CD4-positive, alpha-beta T cell treated with Interleukin-12 subunit alpha and Interleukin-12 subunit beta, for 1 hour (primary cell): ENCODE measurements at places on chromosomes 5 and 9.

GRCh38 chr9:135962696-135963307 lies 1.6 kb upstream of the UBAC1 start:
- DNase-seq, result no peak

DNA sequence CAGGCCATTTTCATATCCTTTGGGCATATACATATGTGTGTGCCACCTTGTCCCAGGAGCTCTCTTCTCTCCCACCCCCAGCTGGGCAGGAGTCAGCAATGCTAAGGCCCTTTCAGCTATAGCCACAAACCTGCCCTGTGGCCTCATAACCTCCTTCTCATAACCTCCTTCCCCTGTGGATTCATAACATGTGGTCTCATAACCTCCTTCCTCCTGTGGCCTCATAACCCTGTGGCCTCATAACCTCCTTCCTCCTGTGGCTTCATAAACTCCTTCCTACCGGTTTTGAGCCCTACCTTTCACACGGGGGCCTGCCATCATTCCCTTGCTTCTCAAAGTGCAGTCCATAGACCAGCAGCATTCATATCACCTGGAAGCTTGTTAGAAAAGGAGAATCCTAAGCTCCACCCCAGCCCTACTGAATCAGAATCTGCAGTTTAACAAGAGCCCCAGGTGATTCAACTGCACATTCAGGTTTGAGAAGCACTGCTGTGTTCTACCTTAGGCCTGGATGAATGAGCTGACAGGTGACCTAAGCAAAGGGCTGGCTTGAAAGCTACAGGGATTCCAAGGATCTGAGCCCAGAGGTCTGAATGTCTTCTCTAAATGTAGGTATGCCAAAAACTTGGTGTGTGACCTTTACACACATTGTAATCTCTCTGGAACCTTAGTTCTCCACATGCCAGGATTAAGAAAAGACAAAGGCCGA lies 41.9 kb upstream of the PLPP6 start:
- DNase-seq, result no peak

GRCh38 chr9:107541523-107541922 lies 52.0 kb upstream of the KLF4 start:
- no peak for DNase-seq

- no peak for DNase-seq
Observed at GRCh38 chr5:19179571-19179970, 808.4 kb downstream of the CDH18 start.

- no peak for DNase-seq
Observed at GRCh38 chr5:180623411-180623834, 26.0 kb downstream of the FLT4 start.

GRCh38 chr5:33470544-33470943 lies 29.8 kb downstream of the TARS1 start:
- DNase-seq, result no peak

GRCh38 chr5:110414360-110414759 lies 312.1 kb downstream of the TMEM232 start:
- DNase-seq, result no peak

- DNase-seq, result no peak
Observed at GRCh38 chr9:117494401-117495090, 79.7 kb upstream of the ASTN2 start.

DNA sequence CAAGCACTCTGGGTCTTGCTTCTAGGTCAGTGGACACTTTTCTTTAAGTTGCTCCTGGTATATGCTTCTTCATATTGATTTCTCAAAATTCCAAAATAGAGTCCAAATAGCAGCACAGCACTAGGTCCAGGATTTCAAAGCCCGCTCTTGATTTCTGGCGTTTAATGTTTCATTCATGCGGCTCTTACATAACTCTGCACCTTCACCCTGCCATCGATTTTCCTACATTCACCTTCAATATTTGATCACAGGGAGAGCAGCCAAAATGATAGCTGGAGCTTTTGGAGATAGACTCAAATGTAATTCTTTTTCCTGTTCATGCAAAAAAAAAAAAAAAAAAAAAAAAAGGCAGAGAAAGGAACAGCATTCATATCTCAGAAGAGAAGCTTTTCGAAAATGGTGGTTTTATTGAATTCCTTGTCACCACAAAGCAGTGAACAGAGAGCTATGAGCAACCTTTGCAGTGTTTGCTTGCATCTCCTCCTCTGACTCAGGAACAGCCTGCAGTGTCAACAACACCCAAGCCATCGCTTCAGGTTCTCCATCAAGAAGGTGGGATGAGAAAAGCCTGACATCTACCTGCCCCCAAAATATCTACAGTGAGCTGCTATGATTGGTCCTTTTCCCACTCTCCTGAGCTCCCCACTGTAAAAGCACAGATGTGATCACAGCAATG lies 97.8 kb downstream of the MED10 start:
- no peak for DNase-seq

- no peak for DNase-seq
Observed at GRCh38 chr5:160188141-160189015, 40.9 kb upstream of the FABP6 start.

DNA sequence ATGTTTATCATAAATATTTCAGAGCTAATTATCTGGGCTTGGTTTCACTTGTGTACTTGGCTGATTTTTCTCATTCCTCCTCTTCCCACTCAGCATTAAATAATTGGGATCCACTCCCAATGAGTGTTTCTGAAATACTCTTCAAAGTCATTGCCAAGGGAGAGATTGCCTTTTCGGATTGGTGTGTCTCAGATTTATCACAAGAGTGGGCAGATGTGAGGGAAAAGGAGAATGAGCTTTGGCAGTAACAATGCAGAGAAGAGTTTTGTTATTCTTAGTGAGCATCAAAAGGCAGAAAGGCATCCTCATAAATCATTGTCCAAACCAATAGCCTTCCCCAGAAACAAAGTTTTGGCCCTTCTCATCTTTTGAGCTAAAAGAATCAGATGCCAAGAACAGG lies 79.2 kb downstream of the SEMA5A start:
- DNase-seq, result no peak

DNA sequence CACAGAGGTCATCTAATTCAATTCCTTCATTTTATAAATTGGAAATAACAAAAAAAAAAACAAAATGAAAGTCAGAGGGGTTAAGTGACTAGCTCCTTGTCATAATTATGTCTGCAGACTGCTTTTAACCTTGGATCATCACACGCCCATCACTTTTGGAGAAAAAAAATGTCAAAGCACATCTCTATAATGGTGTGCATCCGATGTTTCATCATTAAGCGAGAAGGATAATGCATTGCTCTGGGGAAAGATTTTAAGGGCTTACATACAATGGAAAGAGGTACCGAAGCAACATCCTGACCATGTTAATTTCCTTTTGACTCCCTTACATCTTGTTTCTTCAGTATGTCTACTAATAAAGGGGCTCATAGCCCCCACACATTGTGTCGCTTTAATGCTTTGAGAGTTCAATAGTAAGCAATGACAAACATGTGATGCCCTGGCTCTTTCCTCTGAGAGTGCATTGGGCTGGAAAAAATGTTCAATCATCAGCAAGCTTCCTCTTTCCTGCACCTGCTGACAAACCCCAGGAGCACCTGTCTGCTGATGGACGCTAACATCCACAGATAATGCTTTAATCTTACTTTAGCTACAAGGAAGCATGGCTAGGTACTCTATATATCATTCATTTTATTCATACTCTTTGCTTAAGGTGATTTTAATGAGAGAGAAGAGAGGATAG lies 242.2 kb downstream of the SMARCA2 start:
- no peak for DNase-seq

DNA sequence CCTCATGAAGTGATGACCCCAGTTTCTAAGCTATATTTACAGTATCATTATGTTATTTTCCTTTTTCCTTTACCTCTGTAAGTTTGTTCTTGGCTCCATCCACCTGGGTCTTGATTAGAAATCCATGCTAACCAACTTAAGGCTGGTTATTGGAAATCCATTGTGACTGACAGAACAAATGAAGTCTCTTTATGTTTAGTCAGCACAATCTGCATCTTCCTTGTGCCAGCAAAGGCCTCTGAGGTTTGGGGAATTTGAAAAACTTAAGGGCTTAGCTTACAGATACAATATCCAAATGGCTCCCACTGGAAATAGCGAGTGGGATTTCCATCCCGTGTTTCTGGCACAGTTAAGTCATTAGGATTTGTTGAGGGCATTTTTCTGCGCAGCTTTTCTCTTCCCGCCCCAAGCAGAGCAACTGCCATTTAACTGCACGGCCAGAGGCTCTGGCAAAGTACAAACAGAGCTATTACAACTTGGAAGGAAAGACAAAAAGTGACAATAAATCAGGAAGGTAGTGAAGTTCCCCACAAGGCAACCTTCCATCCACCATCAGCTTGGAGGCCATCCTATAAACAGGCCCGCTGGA lies 64.2 kb downstream of the DCP2 start:
- no peak for DNase-seq

DNA sequence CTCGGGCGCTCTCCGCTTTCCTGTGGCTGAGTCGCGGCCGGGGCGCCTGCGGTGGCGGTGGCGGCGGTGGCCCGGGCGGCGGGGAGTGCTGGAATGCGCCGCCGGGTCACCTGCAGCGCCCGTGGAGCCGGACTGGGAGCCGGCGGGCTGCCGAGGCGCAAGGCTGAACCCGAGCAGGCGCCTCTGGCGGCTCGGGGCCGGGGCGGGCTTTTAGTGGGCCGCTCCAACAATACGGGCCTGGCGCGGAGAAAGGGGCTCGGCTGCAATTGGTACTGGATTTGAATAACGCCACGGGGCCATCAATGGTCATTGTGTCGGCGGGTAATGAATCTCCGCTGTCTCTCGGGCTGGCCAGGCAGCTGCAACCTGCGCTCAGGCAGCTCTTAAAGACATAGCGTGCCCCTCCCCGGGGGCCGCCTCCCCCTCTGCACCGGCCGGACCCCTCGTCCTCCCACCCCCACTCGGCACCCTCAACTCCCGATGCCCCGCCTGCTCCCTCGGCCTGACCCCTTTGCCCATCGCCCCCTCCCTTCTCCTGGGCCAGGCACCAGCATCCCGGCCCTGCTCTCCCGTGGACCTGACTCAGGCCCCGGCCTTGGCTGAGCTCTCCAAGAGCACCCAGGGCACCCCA lies 22.1 kb downstream of the URM1 start:
- no peak for DNase-seq

- DNase-seq, result no peak
Observed at GRCh38 chr9:114315723-114316363, 7.1 kb upstream of the ORM1 start.

DNA sequence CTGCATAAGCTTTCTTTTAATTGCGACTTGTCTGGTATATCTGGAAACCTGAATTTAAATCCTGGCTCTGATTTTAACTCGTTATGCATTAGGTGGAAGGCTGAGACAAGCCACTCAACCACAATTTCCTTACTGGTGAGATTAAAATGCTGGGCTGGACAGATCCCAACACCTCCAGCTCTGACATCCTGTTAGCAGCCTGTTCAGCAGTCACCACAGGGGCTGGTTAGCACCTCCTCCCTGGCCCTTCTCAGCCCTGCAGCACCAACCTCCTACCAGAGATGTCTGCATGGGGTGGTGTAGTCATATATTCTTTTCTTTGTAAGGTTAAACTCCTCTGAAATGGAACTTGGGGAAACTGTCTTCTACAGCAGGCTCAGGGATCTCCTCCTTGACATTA lies 156.5 kb upstream of the NFIL3 start:
- DNase-seq, result peak; percentile 1

GRCh38 chr5:134609232-134609851 lies 23.3 kb downstream of the SAR1B start:
- no peak for DNase-seq

GRCh38 chr5:109038209-109038840 lies 290.6 kb downstream of the FER start:
- no peak for DNase-seq

GRCh38 chr9:123383512-123384170 lies 27.6 kb downstream of the CRB2 start:
- DNase-seq, result no peak

DNA sequence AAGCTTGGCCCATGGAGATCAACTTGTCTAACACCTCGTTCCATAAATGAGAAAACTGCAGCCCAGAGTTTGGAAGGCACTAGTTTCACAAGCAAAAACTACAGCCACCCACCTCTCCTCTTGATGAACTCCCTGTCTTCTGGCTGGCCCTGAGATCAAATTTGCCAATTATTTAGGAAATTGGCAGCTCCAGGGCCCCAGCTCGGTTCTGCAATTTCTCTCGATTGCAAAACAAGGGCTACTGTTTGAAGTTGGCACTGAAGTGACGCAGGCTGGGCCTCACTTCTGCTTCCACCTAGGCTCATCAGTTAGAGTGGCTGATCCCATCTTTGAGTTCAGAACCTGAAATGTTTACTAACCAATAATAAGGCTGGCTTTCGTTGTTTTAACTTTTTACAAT lies 3.7 kb upstream of the GPX3 start:
- no peak for DNase-seq

GRCh38 chr9:86643946-86644674 lies 289.9 kb upstream of the TUT7 start:
- no peak for DNase-seq

DNA sequence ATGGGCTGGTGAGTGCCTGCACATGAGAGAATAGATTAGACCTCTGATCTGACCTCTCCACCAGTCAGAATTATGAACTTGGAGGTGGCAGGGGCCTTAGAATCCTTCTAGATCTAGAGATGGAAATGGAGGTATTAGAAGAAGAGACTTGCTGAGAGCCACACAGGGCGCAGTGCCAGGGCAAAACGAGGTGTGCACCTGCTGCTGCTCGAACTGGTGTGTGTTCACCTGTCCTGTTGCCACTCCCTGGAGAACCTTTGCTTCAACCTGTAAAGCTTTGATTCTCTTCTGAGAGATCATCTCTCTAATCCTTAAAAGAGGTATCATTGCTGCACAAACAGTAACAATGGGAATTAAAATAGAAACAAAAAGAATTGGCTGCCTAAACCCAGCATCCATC lies 24.9 kb downstream of the FRMPD1 start:
- no peak for DNase-seq

DNA sequence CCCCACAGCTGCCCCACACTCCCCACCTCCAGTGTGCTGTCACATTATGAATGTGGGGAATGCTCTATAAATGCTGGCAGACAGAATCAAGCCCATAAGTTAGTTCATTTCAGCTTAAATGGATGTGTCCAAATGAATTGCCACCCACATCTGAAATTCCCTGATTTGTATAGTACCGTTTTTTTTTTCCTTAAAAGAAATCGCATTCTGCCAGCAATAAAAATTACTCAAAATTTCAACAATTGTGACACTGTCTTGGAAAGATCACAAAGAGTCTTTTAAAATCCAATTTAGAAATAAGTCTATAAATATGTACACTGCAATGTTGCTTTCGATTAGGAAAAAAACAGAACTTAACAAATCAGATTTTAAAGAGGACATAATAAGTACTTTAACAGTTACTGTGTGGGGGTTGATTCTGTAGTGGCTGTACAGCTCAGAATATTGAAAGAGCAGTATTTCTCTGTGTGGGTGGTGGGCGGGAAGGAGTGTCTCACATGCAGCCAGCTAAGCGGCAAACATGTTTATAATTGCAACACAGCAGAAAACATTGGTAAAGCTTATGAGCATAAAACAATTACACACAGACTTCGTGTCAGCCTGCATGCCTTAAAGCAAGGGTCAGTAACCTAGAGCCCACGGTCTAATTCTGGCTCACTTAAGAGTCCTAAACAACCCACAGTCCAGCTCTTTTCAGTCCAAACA lies 24.9 kb upstream of the CSNK1G3 start:
- no peak for DNase-seq

DNA sequence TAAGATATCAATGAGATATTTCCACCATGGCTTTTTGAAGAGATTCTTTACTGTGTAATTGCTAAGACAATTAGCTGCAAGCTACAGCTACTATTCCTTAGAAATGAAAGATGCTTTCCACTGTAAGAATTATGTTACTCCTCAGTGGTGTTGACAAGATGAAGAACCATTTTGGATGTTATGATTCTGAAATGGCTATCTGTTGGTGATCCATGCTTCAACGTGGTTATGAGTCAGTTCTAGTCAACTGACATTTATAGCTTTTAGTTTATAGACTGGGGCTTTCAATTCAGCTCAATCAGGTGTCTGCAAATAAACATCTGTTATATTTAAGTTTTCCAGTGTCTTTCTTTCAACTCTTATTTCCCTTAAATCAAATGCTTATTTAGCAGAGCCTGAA lies 93.7 kb downstream of the SGCD start:
- no peak for DNase-seq
